ENCODE measurements at places on chromosomes 7 and 10.
A peak's percentile ranks its signal among the peaks of the same experiment; 100 is the strongest.

- DNase-seq, result no peak
These were observed 207.5 kb upstream of the GNAI1 start for GRCh38 chr7:79927116-79927515.

GRCh38 chr7:116317907-116318306 is 107.6 kb downstream of the TES start:
- DNase-seq, result no peak

- DNase-seq, result no peak
These were observed 179.2 kb upstream of the ZMIZ1 start for GRCh38 chr10:78889536-78890063.

- DNase-seq, result peak; percentile 21
These were observed 68.7 kb downstream of the TAX1BP1 start for GRCh38 chr7:27808626-27809025.

GRCh38 chr10:84160663-84161362 is 12.8 kb upstream of the GPR15LG start:
- DNase-seq, result no peak

DNA sequence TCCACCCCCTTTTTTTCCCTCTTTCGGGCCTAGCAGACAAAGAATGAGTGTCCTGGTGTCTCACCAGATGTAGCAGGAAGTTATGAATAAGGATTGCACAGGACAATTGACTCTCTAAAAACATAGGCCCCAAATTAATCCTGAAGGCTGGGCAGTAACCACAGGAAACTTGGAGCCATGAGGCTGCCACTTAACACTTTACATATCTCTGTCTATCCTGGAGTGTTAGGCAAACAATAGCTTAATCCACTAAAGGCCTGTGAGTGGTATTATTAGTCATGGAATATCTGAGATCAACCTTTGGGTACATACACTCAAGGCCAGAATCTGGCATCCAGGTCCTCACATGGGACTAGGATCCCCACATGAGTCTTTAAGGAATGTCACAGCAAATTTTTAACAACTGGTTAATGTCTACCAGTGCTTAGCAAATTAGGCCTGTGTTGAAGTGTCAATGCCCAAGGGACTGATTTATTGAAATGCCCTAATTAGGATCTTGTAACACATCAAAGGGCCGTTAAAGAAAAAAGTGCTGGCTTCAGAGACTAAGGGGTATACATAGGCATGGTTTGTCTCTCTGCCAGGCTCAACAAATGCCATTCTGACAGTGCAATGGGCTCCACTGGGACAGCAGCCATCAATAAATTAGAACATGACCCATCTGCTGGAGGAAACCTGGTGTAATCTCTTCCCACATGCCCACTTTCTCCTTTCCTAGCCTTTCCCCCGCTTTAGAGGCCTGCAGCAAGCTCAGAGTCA is 196.7 kb upstream of the TBX20 start:
- no peak for DNase-seq

Data from AG04450 (cell line).